ENCODE measurements at places on chromosomes 3 and 15.

- DNase-seq: no peak
Observed at GRCh38 chr3:170564664-170565063, 21.2 kb downstream of the SLC7A14 start.

GRCh38 chr15:78402061-78402610, 35.9 kb upstream of the IREB2 start:
- DNase-seq: no peak

DNA sequence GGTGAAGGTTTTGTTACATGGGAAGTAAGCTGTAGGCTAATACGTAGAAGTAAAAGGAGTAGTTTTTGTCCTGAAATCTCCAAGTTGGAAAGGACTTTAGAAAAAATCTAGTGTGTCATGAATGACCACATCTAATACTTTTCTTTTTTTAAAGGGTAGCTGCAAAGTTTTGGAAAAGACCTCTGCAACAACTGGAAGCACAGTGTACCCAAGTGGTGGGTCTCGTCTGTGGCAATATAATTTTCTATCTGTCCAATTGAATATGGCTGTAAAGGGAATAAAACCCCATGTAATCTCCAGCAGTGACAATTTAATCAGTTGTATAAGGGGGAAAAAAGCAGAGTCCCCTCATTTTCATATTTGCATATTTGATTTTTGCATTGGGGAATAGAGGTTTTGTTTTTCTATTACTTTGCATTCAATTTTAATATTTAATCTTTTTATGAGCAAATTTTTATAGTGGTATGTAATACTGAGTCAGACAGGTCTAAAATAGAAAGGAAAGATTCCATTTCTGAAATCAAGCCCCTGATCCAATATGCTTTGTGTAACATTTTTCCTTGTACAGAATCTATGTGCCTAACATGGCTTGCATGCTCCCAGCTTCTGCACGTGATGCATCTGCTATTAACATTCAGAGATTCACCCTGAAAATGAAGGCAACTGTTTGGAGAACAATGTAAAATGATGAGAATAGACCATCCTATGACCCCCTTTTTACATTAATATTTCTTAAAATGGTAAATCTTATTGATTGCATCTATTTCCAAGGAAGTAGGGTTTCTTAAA, 531.4 kb downstream of the ZIC1 start:
- DNase-seq: no peak

DNA sequence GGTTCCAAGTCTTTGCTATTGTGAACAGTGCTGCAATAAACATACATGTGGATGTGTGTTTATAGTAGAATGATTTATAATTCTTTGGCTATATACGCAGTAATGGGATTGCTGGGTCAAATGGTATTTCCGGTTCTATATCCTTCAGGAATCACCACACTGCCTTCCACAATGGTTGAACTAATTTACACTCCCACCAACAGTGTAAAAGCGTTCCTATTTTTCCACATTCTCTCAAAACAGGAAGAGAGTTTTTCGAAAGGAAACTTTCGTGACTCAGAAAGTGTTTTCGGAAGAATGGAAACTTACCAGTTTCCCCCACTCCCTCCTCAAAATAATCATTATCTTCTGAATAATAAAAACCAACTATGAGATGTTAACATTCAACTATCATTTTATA, 205.8 kb downstream of the ALCAM start:
- no peak for DNase-seq

DNA sequence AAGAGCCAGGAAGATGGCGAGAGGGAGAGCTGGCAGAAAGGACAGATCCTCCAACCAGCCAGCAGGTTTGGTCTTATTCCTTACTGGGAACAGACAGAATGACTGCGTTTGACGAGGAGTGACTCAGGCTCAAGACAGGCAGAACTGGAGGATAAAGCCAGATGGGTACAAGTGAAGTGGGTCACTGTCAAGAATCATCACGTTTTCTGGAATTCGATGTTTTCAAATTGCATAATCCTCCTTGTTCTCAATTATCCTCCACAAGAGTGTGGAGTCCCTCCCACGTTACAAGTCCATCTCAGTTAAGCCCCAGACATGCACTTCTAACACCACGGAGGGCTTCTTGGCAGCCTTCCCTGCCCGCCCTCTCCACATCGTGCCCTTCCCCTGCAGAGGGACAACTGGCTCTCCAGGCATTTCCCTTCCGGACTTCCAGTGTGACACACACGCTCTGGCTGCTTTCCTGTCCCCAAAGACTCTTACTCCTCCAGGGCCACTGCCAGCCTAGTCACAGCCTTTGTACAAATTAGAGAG, 183.1 kb downstream of the CHST2 start:
- peak; percentile 43 for DNase-seq

Measured in NCI-H69 (cell line).